ENCODE measurements at places on chromosomes 2 and 18.

- DNase-seq: no peak
Observed at GRCh38 chr2:191786694-191787093, 60.2 kb downstream of the CAVIN2 start.

DNA sequence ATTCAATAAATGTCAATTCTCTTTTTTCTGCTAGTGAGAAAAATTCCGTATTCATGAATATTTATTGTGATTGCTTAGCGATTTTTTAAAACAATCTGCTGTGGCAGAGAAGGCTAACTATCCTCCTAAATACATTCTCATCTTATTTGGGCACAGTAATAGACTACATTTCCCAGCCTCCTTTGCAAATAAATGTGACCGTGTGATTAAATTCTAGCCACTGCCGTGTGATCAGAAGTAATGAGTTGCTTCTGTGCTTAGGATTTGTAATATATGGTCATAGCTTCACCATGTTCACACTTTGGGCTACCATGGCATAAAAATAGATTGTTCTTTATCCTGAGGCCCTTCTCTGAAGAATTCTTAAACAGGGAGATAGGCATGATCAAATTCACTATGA lies 179.6 kb downstream of the FAM124B start:
- no peak for DNase-seq

DNA sequence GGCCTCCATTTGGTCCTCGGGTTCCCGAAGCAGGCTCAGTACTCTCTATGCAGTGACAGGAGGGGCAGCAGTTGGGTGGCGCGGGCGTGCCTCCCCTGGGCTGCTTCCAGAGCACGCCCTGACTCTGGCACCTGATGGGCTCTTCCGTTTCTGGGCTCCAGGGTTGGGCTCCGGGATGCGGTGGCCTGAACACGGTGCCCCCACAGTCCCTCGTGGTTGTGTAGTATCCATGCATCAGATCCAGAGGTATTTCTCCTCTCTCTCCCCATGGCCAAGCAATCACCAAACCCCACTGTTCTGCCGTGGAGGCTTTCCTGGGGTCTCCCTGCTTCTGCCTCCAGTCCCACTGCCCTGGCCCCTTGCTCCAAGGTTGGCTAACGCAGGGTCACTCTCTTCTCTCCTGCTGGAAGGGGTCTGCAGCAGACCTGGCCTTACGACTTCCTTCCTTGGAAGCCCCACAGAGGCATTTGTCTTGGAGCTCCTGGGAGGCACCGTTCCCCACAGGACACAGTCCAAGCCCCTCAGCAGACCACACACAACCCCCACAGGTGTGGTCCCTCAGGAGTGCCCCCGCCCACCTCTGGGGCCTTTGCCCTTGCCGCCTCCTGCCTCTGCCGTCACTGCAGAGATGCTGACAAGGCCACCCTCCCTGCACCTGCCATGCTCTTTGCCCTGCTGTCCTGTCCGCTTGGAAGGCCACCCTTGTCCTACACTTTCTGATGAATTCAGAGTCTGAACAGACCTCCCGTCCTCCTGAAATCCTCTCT lies 136.6 kb upstream of the ASB18 start:
- DNase-seq: no peak

GRCh38 chr2:127763776-127764175 lies 47.2 kb downstream of the WDR33 start:
- DNase-seq: no peak

GRCh38 chr2:240302041-240302440 lies 133.4 kb upstream of the GPC1 start:
- no peak for DNase-seq

- DNase-seq: no peak
Observed at GRCh38 chr2:238170386-238171071, 11.8 kb downstream of the ERFE start.

- DNase-seq: no peak
Observed at GRCh38 chr2:237474442-237474911, 12.6 kb upstream of the MLPH start.

DNA sequence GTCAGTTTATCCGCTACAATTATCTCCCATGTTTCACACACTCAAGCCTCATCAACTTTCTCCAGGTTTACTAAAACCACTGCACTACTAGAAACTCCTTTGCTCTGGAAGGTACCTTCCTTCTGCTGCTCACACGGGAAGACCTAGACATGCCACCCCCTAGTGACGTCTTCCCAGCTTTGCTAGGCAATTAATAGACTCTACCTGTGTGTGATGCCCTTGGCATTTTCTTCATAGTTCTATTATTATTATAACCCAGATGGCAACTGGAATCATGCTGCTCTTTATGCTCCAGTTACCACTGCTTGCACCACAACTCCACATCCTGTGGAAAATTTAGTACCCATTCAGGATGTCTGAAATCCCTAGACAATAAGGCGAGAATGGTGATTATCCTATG lies 42.4 kb downstream of the CACNB4 start:
- no peak for DNase-seq

GRCh38 chr2:240440704-240441320 lies 5.3 kb downstream of the GPC1 start:
- DNase-seq: no peak

GRCh38 chr2:193891023-193891422 lies 1696.3 kb upstream of the TMEFF2 start:
- no peak for DNase-seq

DNA sequence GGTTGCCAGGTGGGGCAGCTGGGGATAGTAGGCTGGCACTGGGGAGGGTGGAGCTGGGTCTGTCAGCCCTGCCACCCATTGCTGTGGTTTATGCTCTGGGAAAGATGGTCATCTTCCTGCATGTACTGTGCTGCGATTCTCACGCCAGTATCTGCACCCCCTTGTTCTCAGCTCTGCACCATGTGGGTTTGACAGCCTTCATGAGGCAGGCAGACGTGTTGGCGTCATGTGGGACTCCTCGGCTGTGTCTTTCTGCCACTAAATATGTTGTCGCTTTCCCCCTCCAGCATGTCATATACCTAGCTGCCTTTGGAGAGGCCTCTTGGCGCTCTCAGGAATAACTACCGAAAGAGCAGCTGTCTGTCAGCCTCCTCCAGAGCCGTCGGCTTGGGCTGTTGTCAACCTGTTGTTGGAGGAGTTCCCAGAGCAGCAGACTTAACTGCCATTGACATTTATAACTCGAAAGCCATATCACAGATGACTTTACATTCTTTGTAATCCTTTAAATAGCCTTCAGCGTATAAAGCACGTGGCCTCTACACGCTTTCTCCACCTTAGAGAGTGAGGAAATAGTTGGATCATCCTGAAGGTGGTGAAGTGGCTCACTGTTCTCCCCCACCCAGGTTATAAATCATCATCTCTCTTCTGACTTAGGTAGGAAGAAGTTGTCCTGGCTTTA lies 80.4 kb upstream of the MGAT5 start:
- no peak for DNase-seq

DNA sequence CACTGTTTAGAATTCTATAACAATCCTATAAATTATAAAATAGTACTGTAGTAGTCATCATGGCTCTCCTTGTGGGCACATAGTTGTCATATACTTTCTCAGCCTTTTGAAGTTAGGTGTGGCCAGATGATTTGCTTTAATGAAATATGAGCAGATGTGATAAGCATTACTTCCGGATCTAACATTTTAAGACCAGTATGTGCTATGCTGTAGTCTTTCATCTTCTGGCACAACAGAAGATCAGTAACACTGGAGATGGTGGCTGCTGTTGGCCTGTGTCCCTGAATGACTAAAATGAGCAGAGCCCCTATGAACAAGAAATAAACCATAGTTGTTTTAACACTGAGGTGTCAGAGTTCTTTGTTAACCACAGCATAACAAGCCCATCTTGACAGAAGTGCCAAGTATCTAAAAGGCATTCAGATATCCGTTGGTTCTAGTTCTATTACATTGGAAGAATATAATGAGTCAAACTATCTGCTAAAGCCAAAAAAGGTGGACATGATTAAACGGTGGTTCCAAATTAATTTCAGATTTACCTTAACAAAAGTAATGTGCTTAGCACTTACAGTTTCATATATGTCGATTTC lies 6.3 kb downstream of the MEX3C start:
- no peak for DNase-seq

- DNase-seq: peak; percentile 10
Observed at GRCh38 chr2:67451086-67451832, 54.1 kb downstream of the ETAA1 start.

GRCh38 chr2:59176737-59177136 lies 935.6 kb upstream of the FANCL start:
- DNase-seq: no peak
